Glutamatergic neuron (in vitro differentiated cells): ENCODE measurements at places on chromosomes 4 and X.
A peak's percentile ranks its signal among the peaks of the same experiment; 100 is the strongest.

GRCh38 chr4:156642161-156642560 lies 329.4 kb downstream of the PDGFC start:
- DNase-seq = no peak

GRCh38 chr4:78938474-78938867 lies 767 bp downstream of the PAQR3 start:
- no peak for DNase-seq

- DNase-seq = peak; percentile 70
These were observed at the start of gene WDR45 for GRCh38 chrX:49079489-49080428. Gene WDR45 (minus strand): TSS chrX:49079887. CDS start chrX:49078095, 1,792 bp downstream.

GRCh38 chr4:62457356-62457755 lies 1257.2 kb downstream of the ADGRL3 start:
- DNase-seq = no peak

DNA sequence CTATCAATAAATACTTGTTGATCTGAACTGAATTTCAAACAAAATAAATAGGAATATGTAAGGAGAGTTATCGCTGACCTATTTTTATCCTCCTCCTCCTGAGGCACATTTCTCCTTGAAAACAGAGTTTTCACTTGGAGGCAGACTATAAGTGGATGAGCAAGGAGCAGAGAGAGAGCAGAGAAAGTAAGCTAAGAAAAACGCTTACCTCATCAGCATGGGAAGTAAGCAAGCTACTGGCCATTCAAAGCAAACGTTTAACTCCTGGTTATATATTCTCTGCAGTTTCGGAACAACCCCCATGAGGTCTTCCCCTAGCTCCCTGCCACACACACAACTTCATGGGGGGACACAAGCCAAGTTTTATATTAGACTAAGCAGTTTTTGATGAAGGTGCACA lies 13.2 kb downstream of the ZDHHC9 start:
- DNase-seq = no peak

DNA sequence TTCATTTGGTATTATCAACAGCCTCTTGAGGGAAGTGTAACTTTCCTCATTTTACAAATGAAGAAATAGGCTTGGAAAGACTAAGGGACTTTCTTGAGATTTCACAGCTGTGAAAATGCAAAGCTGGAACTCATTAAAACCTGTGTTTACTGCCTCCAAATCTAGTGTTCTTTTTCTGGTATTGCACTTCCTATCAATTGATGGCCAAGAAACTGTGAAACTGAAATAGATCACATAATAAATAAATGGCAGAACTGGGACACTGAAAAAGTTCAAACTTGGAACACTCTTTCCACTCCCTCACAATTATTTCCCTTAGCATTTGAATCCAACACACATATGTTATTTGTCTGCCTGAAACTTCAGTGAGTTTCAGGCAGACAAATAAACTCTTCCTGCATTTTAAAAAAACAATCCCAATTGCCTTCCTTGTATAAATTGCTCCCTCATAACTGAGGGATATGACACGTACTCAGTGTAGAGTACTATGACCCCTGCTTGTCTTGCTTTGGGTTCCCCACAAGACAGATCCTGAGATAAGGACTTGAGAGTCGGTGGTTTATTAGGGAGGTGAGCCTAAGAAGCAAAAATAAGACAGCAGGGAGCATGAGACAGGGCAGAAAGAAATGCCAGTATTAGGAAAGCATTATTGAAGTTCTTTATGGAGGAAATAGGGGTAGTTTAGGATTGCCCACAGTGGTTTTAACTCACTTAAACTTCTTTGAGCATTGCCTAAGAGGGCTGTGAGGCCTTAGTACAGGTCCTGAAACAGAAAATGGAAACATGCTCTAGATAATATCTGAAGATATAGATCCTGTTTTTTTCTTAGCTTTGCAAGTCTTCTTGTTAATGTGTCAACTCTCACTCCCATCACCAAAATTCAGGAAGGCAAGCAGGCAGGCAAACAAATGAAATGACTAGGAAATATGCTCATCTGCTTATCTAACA lies 33.9 kb downstream of the RTL3 start:
- DNase-seq = no peak

GRCh38 chrX:850471-850916 lies 219.9 kb downstream of the SHOX start:
- DNase-seq = no peak

- no peak for DNase-seq
These were observed 32.9 kb downstream of the LUZP4 start for GRCh38 chrX:115322375-115322774.

GRCh38 chr4:23855912-23856605 lies 33.8 kb downstream of the PPARGC1A start:
- DNase-seq = no peak

- no peak for DNase-seq
These were observed 24.1 kb downstream of the PIN4 start for GRCh38 chrX:72205706-72206105.

GRCh38 chrX:118115953-118116712 lies 477 bp downstream of the KLHL13 start:
- peak; percentile 38 for DNase-seq

GRCh38 chrX:128800138-128800537 lies 723.2 kb downstream of the SMARCA1 start:
- no peak for DNase-seq

GRCh38 chr4:42954963-42955669 lies 62.6 kb downstream of the GRXCR1 start:
- DNase-seq = no peak

GRCh38 chr4:181820553-181820952 lies 422.6 kb upstream of the TENM3 start:
- DNase-seq = no peak

GRCh38 chr4:75005727-75006126 lies 72.8 kb downstream of the PARM1 start:
- DNase-seq = no peak

GRCh38 chrX:43939187-43939926 lies 33.8 kb downstream of the NDP start:
- no peak for DNase-seq

DNA sequence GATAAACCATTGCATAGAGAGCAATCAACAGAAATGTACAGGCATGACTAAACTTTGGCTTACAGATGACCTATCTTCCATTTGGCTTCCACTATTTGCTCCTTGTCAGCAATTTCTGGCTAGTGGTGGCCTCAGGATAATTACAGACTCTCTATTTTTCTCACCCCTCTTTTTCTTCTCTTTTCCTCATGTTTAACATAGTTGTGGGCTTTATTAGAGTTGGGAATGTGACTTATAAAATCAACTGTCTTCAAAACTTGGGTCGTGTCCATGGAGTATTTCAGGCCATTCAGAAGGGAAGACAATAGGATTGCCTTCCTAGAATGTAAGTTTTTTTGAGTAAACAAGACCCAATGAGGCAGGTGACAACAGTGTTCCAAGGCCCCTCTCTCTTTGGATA lies 236.2 kb downstream of the FRAS1 start:
- no peak for DNase-seq

DNA sequence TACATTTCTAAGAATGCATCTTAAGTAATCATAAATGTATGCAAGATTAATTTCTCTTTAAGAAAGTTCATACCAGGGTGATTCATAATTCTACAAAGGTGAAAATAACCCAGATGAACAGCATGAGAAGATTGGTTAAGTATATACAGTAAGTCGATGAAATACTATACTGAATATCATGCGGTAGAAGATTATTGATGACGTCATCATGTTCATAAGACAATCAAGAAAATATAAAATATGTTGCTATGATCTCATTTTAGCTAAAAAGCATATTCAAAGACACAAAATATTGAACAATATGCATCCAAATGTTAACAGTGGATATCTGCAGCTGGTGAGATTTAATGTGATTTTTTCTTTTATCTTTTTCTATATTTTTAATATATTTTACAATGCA lies 312.0 kb upstream of the FGF13 start:
- DNase-seq = no peak

DNA sequence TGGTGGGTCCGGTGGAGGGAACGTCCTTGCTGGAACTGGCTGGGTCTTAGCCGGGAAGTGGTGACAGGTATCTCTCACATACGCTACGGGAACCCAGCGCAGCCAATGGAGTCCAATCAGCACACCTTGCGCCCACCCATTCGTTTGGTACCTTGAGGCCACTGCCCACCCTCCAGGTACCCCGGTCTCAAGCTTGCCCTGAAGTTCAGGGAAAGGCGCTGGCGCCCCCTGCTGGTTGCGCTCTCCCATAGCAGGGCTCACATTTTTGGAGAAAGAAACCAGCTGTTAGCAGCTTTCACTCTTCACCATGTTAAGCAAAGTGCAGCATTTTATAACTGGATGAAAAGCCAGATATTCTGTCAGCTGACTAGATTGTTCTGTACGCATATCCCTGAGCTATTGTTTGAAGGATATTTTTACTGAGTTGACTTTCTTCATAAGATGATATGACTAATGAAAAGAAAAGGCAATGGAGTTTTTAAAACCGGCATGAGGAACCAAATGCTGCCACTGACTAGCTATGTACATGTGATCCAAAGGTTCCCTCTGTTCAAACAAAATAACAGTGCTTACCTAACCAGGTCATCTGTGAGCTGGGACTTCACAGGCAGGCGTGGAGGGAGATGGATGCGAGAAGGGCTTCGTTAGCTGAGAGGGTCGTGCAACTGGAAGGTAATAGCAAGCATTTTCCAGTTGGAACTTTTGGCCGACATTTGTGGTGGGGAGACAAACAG lies 43.7 kb downstream of the OTOP1 start:
- peak; percentile 55 for DNase-seq

DNA sequence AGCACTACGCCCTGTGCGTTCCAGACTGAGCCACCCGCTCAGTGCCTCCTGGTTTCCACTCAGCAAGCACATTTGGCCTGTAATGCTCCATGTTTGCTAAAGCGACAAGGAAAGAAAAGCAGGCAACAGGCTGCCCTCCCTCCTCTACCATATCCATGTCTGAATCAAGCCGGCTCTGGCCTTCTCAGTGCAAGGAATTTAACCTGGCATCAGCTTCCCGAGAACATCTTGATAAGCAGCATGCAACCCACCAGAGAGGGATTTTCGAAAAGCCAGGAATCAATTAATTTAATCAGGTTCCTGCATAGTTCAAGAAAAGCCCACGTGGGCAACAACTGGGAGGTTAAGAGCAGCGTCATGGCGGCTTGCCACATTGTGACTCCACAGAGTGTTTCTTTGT lies 228.2 kb downstream of the HS6ST2 start:
- no peak for DNase-seq

DNA sequence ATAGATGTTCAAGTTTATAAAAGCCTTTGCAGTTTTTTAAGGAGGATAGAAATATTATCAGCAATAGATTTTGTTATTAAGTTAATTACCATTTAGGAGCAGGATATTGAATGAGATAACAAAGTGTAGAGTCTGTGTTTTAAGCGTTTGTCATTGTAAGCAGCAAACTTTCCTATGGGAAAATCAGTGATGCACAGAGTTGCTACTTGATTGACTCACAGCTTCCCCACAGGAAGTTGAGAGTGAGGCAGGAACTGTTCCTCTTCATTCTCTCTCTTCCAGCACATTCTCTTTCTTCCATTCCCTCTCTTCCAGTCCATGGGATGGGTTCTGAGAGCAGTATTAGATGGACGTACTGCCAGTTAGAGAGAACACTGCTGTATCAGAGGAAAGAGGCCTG lies 867.7 kb upstream of the AGA start:
- no peak for DNase-seq
